ENCODE measurements at places on chromosomes 7 and 10.

DNA sequence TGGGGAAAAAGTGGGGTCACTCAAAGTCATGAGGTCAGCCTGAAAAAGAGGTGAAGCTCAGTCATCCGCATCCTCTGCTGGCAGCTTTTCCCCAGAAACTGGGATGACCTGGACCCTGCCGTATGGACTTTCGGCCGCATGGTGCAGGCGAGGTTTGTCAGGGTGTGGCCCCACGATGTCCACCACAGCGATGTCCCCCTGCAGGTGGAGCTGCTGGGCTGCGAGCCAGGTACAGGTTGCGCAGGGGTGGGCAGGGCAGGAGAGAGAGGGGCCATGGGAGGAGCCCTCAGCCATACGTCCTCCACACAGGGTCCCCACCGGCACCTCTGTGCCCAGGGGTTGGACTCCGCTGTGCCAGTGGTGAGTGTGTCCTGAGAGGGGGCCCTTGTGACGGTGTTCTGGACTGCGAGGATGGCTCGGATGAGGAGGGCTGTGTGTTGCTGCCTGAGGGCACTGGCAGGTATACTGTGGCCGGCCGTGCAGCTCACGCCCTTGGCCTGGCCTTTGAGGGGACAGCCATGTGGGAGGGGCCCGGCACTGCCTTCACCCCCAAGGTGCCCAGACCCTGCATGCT, 23.0 kb upstream of the ZNF467 start:
- DNase-seq, result no peak

- DNase-seq, result no peak
Measured at GRCh38 chr7:100681491-100682227, 8.1 kb downstream of the GNB2 start.

GRCh38 chr7:30790356-30790755, 19.1 kb downstream of the MINDY4 start:
- DNase-seq, result no peak

DNA sequence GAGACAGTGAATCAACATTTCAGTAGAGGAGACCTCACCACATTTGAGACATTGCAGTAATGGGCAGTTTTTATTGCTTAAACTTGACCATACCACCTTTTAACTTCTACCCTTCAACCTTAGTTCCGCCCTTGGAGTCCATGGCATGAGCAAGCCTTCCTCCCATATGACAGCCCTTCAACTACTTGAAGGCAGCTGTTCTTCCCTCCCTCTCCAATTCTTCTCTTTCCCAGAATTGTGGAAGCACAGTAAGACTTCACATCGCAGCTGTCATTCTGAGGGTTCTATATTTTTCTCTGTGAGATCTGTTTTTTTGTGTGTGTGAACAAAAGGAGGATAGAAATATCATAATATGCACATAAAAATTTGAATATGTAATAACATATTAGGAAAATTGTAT, 2.2 kb upstream of the TSPAN12 start:
- no peak for DNase-seq

GRCh38 chr7:51219261-51219988, 97.2 kb downstream of the COBL start:
- no peak for DNase-seq

DNA sequence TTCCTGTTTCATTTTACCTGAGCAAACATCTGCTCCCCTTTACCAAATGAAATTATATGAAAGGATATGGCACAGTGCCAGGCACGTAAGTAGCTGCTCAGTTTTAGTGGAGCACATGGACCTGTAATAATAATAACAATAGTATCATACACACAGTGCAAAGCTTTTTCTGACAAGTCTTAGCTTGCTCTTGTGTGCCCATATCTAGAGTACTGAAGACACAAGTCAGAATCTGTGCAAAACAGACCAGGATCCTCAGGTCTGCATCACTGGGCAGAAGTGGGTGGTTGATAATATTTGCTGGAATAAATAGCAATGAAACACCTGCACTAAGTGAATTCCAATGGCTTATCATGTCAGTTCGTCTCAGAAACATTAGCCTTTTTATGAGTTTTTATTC, 85.5 kb upstream of the DKK1 start:
- DNase-seq, result no peak

- DNase-seq, result no peak
Measured at GRCh38 chr10:104337985-104338735, at the start of gene ITPRIP. ITPRIP (minus strand) TSS chr10:104338465; CDS start chr10:104316051, 22,414 bp downstream.

- DNase-seq, result no peak
Measured at GRCh38 chr10:14952851-14953423, 959 bp downstream of the DCLRE1C start.

DNA sequence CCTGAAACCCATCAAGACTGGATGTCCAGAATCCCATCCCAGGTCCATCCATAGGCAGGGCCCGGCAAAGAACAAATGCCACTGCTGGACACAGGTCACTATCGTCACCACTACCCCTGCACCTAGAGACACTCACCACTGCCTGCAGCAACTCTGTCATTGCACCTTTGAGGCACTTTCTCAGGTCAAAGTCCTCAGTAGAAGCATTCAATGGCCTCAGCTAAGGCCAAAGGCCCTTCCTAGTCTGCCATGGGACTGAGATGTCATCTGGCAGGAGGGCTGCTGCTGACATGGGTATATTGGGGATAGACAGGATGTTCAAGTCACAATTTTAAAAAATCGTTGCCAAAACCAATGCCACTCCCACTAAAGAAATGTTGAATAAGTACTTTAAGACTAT, 58.7 kb downstream of the GPAM start:
- DNase-seq, result no peak

Data from RWPE2 (cell line).